ENCODE measurements at places on chromosomes 6 and 20.

- no peak for DNase-seq
Observed at GRCh38 chr6:80203283-80203682, 96.8 kb downstream of the BCKDHB start.

GRCh38 chr20:1420066-1420465 lies 27.2 kb upstream of the FKBP1A start:
- DNase-seq = no peak

GRCh38 chr6:56406276-56407269 lies 159.2 kb upstream of the COL21A1 start:
- DNase-seq = no peak

DNA sequence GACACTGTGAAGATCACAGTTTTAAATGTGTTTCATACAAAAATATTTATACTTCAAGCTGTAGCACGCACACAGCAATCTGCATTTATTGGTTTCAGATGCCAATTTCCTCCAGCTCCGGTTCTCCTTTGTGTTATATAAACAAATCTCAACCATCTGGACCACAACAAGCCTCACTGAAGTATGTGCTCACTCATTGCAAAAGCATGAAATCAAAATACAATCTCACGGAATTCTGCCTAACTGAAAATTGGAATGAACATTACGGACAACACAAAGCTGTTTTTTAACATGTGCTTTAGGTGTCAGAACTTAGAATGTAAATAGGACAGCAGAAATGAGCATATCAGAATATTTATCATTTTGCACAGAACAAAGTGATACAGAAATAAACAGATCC lies 38.0 kb downstream of the RCAN2 start:
- DNase-seq = peak; percentile 83

DNA sequence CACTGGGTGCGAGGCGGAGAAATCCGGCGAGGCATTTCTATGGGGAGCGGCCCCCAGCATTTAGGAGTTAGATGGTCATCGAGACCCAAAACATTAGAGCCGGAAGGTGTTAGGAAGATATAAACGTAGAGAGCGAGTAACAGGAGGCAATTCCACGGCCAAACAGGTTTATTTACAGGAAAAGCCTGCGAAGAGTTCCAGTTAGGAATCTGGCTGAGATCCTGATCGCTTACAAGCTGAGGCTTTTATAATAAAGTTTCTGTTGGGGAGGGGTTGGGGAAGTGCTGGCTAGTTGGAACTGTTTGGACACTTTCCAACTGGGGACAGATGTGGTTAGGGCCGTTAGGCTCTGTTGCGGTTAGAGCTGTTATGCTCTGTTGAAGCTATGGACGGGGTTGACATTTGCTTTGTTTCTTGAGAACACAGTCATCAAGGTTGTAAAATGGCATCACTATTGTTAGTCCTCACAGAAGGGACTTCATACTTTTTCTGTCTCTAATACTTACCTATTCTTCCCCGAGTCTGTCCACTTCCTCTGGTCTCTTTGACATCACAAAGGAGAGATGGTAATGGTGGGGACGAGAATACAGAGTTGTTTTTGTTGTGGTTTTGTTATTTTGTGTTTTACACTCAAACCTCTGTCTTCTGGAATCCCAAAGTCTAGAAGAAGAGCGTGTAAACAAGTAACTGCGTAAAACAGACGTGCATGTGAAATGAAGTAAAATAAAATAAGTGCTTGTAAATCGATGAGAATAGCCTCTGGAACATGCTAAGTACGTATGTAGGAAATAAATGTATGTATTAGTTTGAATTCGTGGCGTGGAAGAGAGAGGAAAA lies 554 bp upstream of the ZSCAN31 start:
- DNase-seq = no peak

DNA sequence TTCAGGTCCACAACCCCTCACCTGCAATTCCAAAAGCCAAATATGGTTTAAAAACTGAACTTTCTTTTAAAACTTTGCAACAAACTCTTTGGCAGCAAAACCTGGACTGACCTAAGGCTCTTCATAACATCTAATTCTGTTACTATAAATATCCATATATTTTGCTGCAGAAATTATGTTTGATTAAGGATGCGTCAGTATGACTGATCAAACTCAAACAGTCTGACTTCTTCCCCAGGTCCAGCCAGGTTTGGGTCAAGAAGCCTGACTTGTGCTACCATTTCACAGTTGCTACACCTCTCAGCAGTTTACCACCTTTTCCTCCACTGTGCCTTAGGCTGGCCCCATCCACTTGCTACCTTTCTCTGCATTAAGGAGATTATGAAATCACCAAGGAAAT lies 127.0 kb upstream of the DUSP22 start:
- DNase-seq = no peak

DNA sequence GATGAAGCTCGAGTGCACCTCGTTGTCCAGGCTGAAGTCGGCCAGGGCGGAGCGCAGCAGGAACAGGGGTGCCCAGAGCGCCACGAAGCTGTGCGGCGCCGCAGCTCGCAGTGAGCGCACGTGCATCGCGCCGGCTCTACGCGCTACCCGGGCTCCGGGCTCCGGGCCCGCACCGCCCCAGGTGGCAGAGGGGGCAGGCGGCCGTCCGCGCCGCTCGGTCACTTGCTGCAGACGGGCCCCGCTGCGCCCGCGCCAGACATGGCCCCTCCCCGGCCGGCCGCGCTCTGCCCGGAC lies 497 bp downstream of the BMP7 start:
- no peak for DNase-seq

- no peak for DNase-seq
Observed at GRCh38 chr20:9615766-9616454, 101.5 kb downstream of the LAMP5 start.

DNA sequence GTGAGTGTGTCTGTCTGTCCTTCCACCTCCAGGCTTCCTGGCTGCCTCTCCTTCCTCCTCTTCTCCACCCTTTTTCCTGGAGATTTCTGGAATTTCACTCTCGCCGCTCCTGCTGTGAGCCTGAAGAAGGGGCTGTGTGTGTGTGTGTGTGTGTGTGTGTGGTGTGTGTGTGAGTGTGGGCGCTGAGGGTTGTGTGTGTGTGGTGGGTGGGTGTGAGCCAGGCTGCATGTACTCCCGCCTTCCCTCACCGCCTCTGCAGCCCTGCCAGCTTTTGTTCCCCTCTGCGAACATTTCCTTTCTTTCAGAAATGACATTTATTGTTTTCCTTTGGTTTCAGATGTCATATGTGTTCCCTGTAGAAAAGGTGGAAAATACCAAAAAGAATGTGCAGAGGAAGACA lies 76.0 kb downstream of the SRC start:
- no peak for DNase-seq

GRCh38 chr6:24935366-24936152 lies at the start of gene RIPOR2:
RIPOR2 (minus strand) TSS chr6:24935960; CDS start chr6:24935898, 62 bp downstream.
- DNase-seq = no peak

DNA sequence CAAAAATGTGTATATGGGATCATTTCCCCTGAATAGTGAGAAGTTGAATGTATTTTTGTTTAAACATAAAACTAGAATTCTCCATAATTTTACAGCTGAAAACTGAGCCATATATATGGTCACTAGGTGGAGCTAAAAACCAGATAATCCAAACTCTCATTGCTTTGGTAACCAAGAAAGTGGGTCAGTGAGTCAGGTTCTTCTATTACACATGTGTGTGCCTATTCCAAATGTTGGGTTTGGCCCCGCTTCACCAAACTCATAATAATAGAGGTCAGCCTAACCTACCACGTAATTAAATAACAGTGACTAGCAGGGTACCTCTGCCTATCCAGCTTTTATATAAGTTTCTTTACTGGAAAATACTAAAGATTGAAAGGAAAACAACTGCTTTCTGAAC lies 19.3 kb upstream of the RNGTT start:
- peak; percentile 65 for DNase-seq

- DNase-seq = no peak
Observed at GRCh38 chr6:54860739-54861138, 14.2 kb downstream of the FAM83B start.

GRCh38 chr20:1324598-1325172 lies 4.3 kb downstream of the SDCBP2 start:
- DNase-seq = no peak

DNA sequence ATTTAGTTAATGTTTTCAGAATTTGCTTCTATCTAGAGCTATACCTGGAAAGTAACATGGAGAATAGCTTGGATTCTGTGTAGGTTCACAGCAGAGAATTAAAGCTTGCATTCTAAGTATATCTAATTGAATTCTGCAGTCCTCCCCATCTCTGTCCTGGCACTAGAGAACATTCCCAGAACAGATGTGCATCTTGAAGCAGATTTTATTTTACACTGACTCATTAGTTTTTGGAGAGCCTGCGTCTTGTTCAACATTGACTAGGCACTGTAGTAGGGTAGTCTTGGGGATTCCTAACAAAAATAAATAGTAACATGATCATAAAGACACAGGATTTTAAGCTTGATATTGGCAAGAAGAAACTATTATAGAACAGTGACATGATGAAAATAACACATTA lies 36.2 kb upstream of the BAG2 start:
- peak; percentile 15 for DNase-seq

GRCh38 chr20:19785983-19786285 lies 27.9 kb downstream of the RIN2 start:
- no peak for DNase-seq

- no peak for DNase-seq
Observed at GRCh38 chr6:52304983-52305390, 20.4 kb upstream of the MCM3 start.

GRCh38 chr20:5090191-5090590 lies 29.6 kb downstream of the PCNA start:
- no peak for DNase-seq

DNA sequence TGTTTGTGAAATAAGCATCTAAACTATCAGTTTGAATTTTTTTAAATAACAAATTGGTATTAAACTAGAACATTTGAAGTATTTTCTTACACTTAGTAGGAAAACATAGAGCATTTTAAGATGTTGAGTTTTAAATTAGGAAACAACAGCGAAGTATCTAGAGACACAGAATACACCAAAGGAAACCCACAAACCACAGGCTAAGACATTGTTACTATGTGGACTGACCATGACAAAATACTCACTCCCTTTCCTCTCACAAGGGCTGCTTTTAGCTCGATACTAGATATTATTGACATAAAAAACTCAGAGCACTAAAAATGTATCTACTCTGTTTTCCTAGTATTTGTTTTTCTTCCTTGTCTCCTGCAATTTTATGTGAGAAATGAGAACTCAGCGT lies 266.0 kb upstream of the CITED2 start:
- DNase-seq = no peak

DNA sequence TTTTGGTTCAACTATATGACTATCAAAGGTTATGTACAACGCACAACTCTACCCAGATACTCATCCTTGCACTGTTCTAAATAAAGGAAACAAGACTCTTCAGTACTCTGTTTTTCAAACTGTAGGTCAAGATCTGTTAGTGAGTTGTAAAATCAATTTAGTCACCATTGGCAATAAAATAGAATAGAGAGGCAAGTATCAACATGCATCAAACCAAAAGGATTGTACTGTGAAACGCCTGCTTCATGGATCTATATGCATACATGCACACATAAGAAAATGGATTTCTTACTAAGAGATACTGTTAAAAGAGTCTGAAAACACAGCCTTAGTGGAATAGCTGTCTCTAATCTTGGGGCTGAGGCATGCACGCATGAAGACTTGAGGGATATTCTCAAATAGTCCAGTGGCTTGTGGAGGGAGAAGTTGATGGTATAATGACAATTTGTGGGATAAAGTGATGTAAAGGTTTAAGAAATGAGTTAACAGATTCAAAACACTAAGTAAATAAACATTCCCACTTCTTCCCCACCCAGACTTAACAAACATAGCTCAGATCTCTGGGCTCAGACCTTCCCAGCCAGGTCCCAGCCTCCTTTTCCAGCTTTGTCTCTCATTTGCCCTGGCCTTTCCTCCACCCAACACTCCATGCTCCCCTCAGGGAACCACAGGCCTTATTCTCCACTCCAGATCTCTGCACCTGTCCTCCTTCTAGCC lies 10.7 kb upstream of the LZTS3 start:
- DNase-seq = no peak

DNA sequence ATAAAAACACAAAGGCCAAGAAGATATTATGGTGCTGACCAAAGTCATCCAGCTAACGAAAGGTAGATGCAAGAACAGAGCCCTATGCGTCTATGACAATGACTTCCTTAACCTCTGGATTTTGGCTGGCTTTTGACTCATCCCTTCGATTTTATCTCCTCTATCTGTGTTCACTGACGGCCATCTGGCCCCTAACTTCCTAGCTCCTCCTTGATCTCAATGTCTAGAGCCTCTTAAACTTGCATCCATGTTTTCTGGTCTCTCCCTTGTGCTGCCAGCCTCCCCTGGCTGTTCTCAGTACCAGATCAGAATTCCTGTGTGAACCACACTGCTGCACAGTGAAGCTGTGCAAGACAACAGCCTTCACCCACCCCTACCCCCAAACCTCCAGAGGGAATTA lies 452.9 kb downstream of the UTRN start:
- DNase-seq = no peak

DNA sequence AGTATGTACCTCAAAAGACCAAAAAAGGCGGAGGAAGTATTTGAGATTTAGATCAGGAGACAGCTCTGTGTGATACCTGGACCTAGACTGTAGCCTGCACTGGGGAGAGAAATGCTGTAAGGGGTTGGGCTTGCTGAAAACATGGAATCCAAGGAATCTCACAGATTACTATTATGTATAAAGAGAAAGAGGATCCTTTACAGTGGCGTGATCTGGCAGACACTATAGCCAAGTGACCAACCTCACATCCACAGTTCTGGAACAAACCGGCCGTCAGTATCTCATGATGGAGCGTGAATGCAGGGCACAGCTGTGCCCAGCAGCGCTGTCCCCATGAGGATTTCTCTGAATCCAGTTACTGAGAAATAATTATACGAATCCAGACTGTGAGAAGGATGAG lies 12.3 kb downstream of the DDX27 start:
- DNase-seq = no peak

DNA sequence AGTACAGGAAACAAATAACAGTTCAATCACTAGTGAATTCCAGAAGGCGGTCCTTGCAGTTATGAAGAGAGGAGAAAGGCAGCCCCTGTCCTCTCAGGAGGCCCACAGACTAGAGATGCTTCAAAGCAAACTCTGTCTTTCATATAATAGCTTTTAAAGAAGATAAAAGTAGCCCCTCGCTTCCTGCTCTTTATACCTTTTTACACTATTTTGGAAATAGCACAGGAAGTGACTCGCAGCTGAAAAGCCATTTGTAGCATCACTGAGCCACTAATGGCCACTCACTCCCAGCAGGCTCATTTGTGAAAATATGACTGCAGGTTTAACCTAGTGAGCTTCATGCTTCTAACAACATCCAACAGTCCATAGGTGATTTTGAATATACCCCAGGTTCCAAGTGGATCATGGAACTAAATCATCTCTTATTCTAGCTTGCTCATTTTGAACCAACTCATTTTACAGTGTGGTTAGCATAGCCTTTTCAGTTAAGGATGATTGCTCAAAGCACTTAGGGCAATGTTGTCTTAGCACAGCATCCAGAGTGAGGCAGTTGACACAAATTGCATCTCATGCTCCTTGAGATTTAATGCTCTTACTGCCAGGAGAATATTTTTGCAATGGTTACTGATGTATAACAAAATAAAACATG lies 136.0 kb upstream of the NRSN1 start:
- DNase-seq = no peak

Measured in AG09319 (cell line).